ENCODE measurements at places on chromosomes 13 and 19.

DNA sequence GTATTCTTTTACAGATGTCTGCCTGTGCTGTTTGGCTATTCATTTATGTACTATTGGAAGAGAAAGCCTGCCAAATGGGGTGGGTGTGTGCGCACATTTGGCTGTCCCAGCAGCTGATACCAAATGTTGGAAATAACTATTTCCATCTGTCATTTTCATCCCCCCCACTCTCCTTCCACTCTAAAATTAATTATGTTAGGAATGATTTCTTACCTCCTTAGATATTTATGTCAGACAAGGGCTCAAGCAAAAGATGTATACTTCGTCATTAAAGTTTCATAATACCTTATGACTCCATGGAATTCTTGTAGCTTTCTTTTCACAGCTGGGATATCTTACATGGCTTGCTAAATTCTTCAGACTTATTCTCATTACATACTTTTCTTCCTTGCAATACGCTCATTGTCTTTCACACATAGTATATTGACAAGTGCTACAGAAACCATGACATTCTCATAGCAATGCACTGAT is 18.6 kb downstream of the ITM2B start:
- no peak for DNase-seq

DNA sequence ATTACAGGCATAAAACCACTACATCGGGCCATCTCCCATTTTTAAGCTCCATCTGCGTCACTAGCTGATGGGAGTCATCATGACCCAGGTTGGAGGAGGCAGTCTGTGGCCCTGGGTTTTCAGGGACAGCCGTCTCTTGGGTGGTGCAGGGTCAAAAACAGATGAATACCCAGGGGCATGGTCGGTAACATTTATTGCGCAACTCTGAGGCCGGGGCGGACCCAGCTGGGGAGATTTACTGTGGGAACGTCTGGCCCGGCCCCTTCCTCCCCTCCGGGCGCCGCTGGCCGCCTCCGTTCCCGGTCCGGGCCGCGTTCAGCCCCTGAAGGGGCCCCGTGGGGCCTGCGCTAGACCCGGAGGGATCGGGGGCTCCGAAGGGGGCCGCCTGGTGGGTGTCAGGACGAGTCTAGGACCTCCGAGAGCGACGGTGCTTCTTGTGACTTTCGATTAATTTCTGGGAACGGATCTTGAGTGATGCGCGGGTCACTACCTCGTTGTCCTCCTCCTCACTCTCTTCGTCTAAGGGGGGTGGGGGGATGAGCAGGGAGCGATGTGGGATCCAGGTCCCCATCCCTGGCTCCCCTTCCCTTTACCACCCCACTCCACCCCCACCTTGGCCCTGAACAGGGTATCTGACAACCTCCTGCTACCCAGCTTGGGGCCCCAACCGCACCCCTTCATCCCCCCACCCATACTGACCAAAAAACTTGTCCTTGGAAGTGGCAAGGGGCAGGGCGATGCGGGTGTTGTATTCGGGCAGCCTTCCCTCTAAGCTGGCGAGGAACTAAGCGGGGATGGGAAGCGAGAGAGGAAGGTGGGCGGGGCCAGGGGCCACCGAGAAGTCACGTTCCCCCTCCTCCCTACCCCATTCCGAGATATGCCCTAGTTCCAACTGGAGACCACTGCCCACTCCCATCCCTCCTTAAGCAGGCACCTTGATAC is 1.6 kb upstream of the RGL3 start:
- no peak for DNase-seq

DNA sequence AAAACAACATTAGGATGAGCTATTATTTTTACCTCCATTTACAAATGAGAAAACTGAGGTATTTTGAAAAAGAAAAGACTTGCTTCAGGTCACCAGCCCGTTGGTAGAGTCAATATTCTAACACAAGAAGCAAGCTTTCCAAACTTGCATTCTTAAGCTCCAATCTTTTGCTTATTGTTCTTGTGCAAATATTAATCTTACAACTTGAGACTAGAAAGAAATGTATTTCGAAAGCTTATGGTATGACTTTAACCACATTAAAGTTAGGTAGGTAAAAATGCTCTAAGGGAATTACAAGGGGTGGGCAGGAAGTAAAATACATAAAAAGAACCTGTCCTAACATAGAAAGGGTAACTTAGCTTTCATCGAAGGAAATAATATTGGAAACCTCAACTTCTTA is 453.9 kb downstream of the SLITRK5 start:
- no peak for DNase-seq

- no peak for DNase-seq
Observed at GRCh38 chr13:41641961-41642360, 184.6 kb downstream of the RGCC start.

DNA sequence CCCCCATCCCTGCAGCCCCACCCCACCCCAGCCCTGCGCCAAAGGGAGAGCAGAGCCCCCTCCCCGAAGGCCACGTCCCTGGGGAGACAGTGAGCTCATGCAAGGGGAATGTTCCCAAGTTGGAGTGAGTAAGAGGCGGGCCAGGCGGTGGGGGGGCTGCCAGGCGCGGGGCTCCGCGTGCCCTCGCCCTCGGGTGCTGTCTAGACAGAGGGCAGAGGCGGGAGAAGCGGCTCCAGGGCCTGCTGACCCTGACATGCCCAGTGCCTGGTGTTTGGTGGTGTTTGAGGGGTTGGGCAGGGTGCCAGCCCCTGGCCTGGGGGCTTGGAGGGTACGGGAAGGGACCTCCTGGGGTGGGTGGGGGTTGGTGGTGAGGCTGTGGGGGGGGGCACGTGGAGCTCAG is 1.0 kb downstream of the FSTL3 start:
- no peak for DNase-seq

DNA sequence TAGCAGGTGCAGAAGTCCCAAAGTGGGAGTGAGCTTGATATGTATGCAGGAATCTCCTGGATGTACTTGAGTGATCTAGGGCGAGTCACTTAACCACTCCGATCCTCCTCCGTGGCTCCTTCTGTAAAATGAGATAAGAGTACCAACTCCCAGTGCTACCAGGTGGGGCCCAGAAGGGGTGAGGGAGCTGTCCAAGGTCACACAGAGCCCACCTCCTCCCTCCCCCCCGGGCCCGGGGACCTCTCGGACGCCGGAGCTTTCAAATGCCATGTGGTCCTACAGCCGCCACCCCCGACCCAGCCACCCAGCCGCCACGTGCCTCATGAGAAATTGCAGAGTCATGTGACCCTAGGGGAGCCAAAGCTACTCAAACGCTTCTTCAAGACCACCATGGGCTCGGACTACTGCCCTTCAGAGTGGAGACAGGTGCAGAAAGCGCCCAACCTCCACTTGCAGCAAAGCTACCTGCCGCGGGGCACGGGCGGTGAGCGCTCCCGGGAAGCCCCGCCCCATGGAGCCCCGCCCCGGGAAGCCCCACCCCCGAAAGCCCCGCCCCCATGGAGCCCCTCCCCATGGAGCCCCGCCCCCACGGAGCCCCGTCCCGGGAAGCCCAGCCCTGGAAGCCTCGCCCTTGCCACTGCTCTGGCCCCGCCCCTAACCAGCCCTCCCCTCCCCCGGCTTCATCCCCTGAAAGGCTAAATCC is 10.1 kb upstream of the ZNF358 start:
- no peak for DNase-seq

GRCh38 chr19:16880884-16881554 is 7.8 kb upstream of the F2RL3 start:
- DNase-seq: no peak

- DNase-seq: no peak
Observed at GRCh38 chr19:47176627-47177090, 46.0 kb downstream of the SAE1 start.
